ENCODE measurements at places on chromosomes 7 and 10.

- no peak for DNase-seq
Measured at GRCh38 chr10:118116715-118117449, 70.1 kb upstream of the RAB11FIP2 start.

DNA sequence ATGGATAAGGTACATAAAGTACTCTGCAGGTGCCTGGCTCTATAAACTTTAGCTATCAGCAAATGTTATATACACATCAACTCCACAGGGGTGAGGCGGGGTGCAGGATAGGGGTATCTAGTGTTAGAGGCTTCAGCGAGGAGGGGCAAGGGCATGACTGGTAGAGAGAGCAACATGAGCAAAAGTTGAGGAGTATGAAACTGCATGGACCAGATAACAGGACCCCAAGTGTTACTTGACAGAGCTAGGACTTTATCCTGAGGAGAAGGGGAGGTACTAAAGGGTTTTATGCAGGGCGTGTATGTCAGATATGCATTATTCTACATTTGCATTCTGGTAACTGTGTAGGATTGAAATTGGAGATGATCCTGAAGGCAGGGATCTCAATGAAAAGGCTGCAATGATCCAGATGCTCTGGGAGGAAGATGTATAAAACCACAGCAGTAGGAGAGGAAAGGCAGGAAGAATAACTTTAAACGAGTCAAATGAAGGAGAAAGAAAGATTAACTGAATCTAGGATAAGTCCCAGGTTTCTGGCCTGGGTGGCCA lies 109.8 kb upstream of the FAM133B start:
- DNase-seq: no peak

DNA sequence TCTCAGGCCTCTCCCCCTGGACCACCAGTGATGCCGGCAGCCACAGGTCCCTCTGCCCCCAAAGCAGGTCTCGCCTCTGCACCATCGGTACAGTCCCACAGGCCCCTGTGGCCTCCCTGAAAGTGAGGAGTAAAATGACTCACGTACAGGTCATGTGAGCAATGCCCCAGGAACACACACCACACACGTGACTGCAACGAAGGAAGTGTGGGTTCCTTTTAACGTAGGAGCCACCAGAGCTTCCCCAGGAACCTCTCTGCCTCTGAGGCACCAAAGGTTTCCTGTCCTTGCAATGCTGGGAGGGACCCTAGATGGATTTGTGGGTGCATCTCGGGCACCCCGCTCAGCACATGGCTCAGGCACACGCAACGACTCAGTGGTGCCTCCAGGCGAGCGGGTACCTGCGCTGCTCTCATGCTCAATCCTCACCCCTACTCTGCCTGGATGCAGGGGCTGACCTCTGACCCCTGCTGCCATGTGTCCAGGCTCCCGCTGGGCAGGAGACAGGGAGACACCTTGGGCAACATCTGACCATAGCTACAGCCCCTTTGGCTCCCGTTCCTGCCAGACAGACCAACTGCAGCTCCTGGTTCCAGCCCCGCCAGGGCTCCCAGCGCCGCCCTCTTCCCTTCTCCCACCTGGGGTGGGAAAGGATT lies 120.7 kb downstream of the PRKAG2 start:
- peak; percentile 58 for DNase-seq

- DNase-seq: no peak
Measured at GRCh38 chr7:121003986-121004685, 15.6 kb downstream of the CPED1 start.

- no peak for DNase-seq
Measured at GRCh38 chr10:82294874-82295378, 419.9 kb downstream of the NRG3 start.

DNA sequence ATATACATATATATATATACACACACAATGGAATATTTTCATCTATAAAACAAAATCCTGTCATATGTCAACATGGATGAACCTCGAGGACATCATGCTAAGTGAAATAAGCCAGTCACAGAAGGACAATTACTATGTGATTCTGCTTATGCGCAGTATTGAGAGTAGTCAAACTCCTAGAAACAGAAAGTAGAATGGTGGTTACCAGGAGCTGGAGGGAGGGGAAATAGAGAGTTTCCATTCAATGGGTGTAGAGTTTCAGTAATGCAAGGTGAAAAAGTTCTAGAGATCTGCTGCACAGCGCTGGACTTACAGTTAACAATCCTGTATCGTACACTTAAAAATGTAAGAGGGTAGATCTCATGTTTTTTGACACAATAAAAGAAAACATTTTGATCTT lies 181.9 kb downstream of the CDCA7L start:
- DNase-seq: no peak

GRCh38 chr10:87668324-87669074 lies 8.8 kb downstream of the PAPSS2 start:
- peak; percentile 64 for DNase-seq

- DNase-seq: no peak
Measured at GRCh38 chr7:108026647-108027046, 23.7 kb upstream of the LAMB1 start.

- no peak for DNase-seq
Measured at GRCh38 chr7:82599895-82600294, 156.3 kb upstream of the CACNA2D1 start.

DNA sequence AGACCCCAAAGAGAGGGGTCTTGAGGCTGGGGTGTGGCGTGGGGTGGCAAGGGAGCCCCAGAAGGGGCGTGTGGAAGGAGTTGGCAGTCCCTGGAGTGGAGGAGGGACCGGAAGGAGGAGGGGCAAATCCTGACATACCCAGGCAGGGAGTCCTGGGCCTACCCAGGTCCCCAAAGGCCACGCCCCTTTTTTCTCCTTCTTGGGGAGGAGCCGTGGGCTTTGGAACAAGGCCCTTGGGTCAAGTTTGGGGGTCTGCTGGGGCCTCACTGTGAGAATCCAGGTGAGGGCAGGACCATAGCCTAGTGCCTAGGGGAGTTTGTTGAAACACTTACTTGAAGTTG lies 1.2 kb upstream of the SMARCD3 start:
- no peak for DNase-seq
